Inflammatory macrophage treated with lipopolysaccharide for 4 hours (primary cell): ENCODE measurements at places on chromosomes 4 and X.

DNA sequence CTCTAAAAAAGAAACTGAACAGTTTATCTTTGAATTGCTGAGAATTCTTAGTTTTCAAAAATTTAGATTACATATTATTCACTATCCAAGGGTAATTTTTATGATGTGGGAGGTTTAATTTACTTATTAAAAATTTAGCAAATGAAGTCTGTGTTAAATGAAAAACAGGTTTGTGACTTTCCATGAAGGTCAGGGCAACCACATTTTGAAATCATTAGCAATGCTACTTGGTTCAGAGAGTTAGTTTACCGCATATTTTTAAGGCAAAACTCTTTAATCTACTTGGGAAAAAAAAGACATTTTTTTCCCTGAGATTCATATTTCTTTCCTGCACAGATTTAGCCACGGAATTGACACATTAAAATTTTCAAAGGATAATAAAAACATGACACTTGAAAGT is 37.3 kb upstream of the PRSS12 start:
- DNase-seq = no peak

GRCh38 chrX:38692961-38693360 is 108.3 kb upstream of the MID1IP1 start:
- no peak for DNase-seq

- no peak for DNase-seq
Observed at GRCh38 chrX:25519258-25519657, 503.5 kb upstream of the ARX start.

DNA sequence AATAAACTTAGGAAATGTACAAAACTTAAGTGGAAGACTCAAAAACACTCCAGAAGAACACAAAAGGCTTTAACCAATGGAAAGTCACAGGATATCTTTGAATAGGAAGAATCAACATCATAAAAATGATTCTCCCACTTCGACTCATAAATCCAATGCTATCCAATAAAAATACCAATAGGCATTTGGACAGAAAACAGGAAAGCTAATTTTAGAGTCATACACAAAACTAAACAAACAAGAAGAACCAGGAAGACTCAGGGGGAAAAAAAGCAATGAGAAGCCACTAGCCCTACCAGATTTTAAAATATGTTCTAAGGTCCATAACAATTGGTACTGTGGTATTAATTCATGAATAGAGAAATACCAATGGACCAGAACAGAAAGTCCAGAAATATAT is 28.2 kb downstream of the SLC9A7 start:
- DNase-seq = no peak

DNA sequence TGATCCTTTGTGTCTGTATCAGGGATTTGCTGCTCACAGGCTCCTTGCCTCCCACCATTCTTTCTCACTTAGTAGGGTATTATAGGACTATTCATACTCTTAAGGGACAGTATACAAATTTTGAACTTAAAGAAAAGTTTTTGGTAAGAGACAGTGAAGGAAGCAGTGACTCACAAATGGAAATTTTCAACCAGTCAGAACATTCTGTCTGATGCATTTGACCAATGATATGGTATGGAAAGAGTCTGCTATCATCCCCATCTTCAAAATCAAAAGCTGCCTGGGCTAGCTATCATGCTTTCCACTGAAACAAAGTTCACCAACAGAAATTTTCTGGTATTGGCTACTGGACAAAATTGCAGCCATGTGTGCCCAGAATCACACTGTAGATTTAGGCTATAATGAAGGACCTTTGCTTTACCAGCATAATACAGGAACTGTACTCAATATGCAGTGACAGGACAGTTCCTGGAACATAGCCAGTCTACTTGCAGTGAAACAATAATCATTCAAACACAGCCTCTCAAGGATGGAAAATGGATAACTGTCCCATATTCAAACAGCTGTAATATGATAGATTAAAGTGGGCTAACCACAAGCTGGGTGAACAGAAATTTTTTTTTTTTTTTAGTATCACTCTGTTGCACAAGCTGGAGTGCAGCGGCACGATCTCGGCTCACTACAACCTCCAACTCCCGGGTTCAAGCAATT is 109.0 kb upstream of the ACSL4 start:
- DNase-seq = peak; percentile 49

DNA sequence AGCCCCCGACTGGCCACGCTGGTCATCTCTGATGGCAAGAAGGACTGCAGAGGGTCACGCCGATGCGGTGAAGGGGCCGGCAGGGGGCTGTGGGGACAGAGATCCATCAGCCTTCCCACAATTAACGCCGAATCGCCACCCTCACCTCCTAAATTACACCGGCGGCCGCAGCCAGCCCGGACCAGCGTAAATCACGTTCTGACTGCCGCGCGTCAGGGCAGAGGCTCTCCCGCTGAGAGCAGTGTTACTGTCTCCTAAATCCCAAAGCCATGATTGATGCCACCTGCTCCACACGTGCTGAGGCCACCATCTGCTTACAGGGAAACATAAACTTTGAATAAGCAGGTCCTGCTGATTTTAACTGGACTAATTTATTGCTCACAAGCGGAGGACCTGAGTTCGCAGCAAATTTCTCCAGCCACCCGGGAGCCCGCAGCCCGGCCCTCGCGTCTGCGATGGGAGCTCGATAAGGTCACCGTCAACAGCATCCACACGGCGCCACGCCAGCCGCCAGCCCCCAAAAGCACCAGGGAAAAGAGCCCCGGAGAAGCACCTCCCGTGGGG is 127.3 kb upstream of the NKX1-1 start:
- DNase-seq = no peak

- DNase-seq = no peak
Observed at GRCh38 chr4:76696109-76696508, 201.8 kb downstream of the SOWAHB start.

GRCh38 chr4:140300271-140300970 is 73.0 kb upstream of the SCOC start:
- DNase-seq = no peak

- no peak for DNase-seq
Observed at GRCh38 chr4:6225469-6225868, 25.1 kb upstream of the JAKMIP1 start.

DNA sequence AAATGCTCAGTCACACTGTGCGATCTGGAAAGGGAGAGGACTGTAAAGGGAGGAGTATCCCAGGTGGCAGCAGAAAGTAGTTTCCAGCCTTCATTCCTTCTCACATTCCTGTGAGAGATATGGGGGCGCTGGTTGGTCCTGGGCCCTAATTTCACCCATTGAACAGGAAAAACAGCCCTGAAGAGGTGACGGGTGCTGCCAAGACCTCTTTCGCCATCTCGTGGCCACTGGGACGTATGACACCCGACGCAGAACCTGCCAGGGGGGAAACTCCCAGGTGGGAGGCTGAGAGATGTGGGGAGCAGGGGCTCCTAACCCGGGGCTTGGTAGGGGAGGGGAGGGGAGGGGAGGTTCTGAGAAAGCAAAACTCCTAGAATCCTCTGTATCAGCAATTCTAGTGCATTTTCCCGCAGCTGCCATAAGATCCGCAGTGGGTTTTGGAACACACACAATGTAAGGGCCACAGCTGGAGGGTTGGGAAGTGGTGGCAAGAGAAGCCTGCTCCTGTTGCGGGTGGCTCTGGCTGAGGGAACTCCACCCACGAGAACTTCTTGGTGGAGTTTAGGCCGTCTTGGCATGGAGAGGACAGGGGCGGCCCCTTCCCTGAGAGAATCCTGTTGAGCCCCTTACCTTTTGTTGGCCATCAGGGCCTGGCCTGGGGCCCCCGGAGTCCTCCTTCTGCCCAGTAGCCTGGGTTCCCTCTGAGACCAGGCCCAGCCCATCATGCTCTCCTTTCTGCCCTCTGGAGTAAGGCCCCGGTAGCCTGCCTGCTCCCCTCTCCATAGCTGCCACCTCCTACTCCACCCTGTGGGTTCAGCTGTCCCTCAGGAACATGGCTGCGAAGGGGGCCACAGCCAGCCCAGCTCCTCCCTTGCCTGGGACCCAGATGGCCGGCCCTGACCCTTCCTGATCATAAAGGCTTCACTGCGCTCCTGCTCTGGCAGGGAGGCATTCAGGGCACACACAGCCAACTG is 134.1 kb downstream of the OR13H1 start:
- DNase-seq = peak; percentile 12

DNA sequence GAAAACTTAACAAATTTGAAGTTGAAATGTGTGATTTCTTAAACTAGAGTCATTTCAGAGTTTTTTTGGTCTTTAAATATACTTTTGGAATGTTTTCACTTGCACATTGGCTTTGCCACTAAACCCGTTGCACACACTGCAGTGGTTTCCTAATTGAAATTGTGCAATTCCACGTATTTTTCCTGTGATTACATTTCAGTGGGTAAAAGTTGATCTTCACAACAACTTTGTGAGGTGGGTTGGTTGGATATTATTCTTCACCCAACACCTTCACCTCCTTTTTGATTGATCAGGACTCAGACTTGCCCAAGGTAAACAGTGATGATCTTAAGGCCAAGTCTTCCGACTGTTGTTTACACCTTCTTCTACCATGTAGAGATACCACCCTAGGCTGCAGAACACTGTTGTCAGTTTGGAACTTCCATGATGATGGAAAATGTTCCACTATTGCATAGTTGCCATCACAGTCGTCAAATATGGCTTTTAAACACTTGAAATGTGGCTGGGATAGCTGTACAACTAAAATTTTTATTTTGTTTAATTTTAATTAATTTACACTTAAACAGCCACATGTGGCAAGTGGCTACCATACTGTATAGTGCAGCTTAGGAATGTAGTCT is 13.7 kb downstream of the SEPTIN11 start:
- DNase-seq = peak; percentile 36

DNA sequence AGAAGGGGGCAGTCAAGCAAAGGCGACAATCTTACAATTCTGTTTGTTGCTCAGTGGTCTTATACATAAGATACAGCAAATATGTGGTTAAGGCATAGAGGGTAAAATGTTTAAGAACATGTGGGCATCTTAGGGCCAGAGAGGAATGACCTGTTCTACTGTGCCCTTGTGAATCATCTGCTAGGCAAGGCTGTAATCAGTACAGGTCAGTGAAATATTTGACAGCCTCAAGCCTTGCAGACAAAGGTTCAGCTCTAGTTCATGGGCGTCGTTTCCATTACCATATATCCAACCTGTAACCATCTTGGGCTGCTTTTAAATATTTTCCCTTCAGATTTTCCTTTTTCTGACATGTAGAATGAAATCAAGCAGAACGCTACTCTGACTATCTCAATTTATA is 37.3 kb downstream of the AGA start:
- no peak for DNase-seq

- peak; percentile 17 for DNase-seq
Observed at GRCh38 chr4:104964410-104965175, 182.1 kb upstream of the TET2 start.

DNA sequence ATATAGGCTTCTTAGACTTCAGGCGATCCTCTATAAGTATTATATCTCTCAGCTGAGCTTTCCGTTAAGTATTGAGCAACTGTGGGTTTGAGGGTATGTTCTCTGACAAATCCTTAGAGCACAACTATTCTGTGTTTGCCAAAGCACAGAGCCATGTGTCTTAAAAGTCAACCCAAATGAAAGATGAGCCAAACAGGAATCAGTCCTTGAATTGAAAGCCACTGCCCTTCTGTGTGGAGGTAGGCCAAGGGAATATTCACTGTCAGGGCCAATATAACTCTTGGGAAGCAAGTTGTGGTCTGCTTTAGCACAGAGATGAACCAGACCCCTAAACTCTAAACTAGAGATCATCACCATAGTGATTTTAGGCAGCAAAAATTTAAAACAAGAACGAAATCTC is 164.0 kb downstream of the STAG2 start:
- DNase-seq = no peak
